ENCODE measurements at places on chromosomes 12 and 14.
A peak's percentile ranks its signal among the peaks of the same experiment; 100 is the strongest.

- DNase-seq: no peak
Measured at GRCh38 chr12:18966954-18967353, 162.6 kb upstream of the PLEKHA5 start.

DNA sequence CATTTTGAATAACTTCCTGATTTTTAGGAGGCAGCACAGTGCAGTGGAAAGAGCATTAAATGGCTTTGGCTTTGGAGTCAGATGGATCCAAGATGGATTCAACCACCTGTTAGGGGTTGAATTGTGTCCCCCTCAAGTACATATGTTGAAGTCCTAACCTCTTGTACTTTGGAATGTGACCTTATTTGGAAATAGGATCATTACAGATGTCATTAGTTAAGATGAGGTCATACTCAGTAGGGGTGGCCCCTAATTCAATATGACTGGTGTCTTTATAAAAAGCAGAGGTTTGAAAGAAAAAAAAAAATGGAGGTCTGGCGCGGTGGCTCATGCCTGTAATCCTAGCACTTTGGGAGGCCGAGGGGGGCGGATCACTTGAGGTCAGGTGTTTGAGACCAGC lies 18.8 kb downstream of the ATP5MC2 start:
- no peak for DNase-seq

GRCh38 chr14:31582286-31582691 lies 21.1 kb downstream of the NUBPL start:
- peak; percentile 20 for DNase-seq

- no peak for DNase-seq
Measured at GRCh38 chr14:33657476-33657875, 293.4 kb downstream of the EGLN3 start.

GRCh38 chr12:4891866-4892265 lies 17.8 kb upstream of the KCNA1 start:
- DNase-seq: no peak

DNA sequence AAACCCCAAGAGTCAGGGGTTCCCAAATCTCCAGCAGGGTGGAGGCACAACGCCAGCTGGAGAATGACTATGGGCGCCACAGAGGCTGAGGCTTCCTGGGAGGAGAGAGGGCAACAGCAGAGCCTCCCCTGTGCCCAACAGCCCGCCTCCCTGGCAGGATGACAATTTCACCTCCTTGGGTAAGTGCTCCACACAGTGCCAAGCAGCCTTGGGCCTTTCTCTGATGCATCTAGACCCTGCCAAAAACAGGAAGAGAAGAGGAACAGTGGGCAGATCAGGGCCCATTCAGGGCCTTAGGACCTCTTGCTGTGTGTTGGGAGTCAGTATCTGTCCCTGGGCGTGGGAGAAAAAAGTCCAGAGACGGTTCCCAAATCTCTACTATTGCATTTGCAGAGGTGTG lies 5.0 kb upstream of the OR10P1 start:
- no peak for DNase-seq

GRCh38 chr14:101500681-101501080 lies 60.6 kb upstream of the DIO3 start:
- no peak for DNase-seq

- no peak for DNase-seq
Measured at GRCh38 chr14:96944297-96944696, 147.1 kb downstream of the VRK1 start.

DNA sequence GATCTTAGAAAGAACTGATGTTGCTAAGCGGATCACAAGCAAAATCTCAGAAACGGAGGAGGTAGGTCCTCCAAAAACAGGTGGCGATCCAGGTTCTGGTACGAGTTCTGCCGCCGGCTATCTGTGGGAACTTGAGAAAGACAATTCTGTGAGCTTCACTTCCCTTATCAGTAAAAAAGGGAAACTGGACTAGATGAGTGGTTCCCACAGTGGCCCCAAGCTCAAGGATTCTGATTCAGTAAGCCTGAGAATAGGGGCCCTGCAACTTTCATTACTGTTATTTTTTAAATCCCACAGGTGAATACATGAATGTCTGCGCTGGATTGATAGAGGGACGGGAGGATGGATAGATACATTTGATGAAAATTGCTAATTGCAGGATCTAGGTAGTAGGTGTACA lies 160.2 kb downstream of the PPM1H start:
- no peak for DNase-seq

- DNase-seq: no peak
Measured at GRCh38 chr12:3596703-3597415, 105.9 kb downstream of the PRMT8 start.

GRCh38 chr12:21984375-21984774 lies 43.1 kb upstream of the ABCC9 start:
- DNase-seq: no peak

DNA sequence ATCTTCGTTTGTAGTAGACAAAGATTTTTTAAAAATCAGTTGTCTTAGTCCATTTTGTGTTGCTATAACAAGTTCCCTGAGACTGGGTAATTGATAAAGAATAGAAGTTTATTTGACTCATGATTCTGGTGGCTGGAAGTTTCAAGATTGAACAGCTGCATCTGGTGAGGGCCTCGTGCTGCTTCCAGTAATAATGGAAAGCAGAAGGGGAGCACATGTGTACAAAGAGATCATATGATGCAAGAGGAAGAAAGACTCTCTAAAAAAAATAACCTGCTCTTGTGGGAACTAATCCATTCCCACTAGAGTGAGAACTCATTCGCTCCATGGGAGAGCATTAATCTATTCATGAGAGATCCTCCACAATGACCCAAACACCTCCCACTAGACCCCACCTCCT lies 24.8 kb downstream of the MUCL1 start:
- no peak for DNase-seq

DNA sequence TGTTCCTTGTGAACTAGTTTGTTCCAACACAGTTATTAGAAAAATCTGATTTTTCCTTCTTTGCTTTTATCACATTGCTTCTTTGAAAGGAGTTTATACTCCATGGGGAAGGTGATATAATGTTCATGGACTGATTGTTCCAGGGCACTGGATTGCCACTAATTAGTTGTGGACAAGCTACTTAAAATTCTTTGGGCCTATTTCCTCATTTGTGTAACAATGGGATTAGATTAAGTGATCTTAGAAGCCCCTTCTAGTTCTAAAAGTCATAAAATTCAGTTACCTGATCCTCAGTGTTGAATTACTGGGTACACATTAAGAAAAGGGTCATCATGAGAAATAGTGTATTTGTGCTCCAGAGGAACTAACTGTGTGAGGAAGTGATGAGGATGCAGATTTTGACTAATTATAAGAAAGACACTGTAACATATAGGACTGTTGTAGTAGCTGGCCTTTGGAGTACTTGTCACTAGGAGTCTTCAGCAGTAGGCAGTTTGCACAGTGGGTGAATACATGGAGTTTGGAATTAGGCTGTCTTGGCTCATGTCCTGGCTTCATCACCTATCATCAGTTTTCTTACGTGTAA lies 82.2 kb downstream of the MIA2 start:
- DNase-seq: no peak

DNA sequence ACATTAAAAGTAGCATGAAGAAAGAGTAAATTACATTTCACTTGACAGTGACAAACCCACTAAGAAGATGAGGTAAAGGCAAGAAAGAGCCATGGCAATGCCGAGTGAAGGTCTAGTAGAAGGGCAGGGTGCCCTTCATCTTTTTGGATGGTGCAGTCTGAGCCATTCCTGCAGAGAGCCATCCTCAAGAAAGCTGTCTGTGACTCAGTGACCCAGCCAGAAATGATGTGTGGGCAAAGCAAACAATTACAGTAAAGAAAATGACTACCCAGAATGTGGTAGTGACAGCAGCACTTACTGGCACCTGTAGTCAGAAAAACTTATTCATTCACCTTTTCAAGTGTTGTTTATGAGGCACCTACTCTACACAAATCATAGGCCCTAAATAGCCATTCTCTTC lies 281.7 kb downstream of the DUSP6 start:
- DNase-seq: no peak

DNA sequence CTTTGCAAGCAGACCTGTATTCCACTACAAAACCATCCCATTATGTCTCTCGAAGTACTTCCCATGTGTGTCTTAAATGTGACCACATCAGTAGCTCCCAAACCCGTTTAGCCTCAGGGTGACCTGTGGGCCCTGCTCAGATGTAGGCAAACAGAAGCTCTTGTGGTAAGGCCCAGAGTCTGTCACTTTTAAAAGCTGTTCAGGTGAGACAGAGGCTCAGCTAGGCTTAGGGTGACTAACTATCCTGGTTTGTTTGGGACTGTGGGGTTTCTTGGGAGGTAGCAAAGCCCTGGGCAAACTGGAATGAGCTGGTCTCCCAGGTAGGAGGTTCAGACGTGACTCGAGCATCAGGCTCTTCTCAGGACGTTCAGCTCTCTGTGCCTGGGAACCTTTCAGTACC lies 64.5 kb upstream of the VASH1 start:
- no peak for DNase-seq

GRCh38 chr12:9902539-9903228 lies 21.4 kb downstream of the KLRF2 start:
- no peak for DNase-seq

- DNase-seq: no peak
Measured at GRCh38 chr14:92846162-92846897, 52.2 kb downstream of the GOLGA5 start.

GRCh38 chr14:61841145-61841544 lies 78.9 kb downstream of the SNAPC1 start:
- DNase-seq: peak; percentile 54

DNA sequence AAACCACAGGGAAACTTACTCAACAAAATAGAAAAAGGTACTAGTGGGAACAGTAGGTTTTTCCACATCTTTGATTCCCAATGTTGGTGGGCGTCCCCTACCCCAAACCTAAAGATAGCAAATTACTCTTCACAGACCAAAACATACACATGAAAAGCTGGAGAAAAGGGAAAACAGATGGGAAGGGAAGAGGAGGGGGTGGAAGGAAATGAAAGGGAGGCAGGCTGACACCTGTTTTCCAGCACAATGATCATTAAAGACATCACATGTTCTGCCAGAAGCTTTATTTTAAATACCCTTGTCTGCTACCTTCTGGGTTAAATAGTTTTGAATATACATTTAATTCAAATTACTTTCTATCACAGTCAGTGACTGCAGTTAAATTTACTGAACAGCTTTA lies 1617.9 kb upstream of the SEL1L start:
- DNase-seq: peak; percentile 45

DNA sequence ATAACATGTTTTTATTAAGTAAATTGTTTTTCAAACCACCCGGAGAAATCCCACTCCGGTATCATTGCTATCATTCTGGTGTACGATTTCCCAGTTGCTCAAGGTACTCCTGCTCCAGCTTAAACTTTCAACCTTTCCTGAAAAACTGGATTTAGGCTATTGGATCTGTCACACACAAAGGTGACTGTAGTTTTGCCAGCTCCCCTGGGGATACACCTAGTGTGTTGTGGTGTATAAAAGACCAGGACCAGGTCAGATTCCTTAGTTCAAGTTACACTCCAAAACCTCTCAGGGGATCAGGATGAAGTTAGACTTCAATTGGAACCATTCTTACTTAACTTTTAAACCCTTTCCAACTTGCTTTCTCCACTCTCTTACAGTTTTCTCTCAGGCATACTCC lies 303.9 kb downstream of the NOVA1 start:
- no peak for DNase-seq

- no peak for DNase-seq
Measured at GRCh38 chr12:54368025-54368708, 3.9 kb upstream of the GPR84 start.

GRCh38 chr12:117671734-117672133 lies 297.1 kb downstream of the KSR2 start:
- DNase-seq: peak; percentile 48

- DNase-seq: no peak
Measured at GRCh38 chr14:101726295-101726953, 35.1 kb upstream of the PPP2R5C start.

DNA sequence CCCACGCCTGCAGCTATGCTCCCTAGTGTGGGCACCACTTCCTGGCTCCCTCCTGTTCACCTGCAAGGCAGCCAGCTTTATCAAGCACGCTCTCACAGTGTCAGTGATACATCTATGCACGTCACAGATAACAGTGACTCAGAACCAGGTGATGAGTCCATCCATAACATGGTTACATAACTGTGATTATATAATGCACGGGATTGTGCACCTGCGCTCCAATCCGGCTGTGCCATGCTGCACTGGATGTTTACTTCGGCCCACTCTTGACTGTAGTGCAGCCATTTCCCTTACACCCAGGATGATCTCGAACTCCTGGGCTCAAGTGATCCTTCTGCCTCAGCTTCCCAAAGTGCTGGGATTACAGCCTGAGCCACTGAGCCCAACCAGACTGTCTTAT lies 38.4 kb upstream of the CEP83 start:
- no peak for DNase-seq

GRCh38 chr12:72546106-72546505 lies 273.9 kb downstream of the TRHDE start:
- DNase-seq: no peak

- no peak for DNase-seq
Measured at GRCh38 chr12:95412482-95413311, 61.3 kb upstream of the METAP2 start.

DNA sequence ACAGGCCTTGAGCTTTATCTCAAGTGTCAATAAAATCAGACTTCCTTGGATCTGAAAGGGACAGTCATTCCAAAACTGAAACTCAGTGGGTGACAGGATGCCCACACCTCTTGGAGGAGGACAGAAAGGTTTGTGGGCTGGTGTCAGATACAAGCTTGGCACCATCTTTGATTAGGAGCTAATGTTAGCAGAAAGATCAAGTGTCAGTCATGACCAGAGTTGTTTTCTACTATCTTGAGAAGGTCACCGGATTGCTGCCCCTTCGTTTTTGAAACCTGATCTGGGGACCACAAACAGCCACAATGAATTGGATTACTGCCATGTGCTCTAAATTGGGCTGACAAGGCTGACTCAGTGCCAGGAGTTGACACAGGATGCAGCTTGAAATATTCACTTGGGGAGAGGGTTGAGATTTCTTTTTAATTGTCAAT lies 88.3 kb downstream of the OTOGL start:
- peak; percentile 80 for DNase-seq

DNA sequence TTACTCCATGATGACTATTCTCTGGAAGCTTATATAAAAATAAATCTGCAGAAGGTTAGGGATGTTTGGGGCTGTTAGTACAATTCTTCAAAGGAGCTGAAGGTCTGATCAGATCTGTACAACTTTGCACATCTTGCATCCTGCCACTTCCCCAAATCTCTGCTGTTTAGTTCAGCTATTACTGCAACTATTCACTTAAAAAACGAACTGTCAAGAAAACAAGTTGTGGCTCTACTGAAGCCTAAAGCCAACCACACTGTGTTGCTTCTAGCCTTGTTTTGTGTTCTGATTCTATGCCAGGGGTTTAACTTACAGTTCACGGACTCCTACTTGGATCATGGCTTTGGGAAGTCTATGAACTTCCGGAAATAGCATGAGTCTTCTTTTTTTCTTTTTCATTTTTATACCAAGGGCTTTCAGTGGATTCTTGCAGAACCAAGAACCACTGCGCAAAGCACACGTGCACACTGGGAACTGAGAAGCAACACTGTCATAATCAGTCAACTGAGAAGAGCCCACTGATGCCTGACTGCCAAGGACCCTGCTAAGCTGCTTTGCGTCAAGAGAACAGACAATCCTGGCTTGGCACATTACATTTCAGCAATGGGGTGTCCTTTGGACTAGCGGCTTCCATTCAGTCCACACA lies 66.3 kb upstream of the EEA1 start:
- DNase-seq: no peak
